CD4-positive, alpha-beta T cell (primary cell): ENCODE measurements at places on chromosomes 11 and 22. TPM values are rescaled to one million over a fixed set of nuclear protein-coding genes. Genes with fewer than 3 reads are reported as not detected.

DNA sequence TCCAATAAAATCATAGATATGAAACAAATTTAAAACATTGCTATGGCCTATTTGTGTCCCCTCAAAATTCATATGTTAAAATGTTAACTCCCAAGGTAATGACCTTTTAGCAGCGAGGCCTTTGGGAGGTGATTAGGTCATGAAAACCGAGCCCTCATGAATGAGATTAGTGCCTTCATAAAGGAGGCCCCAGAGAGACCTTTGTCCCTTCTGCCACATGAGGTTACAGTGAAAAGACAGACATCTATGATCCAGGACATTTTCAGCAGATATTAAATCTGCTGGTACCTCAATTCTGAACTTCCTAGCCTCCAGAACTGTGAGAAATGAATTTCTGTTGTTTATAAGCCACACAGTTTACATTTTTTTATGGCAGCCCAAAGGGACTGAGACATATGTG lies 171.7 kb downstream of the MPPED1 start:
- no peak overlapping the region for H3K27ac ChIP-seq
- H3K4me3 ChIP-seq: no peak overlapping the region

- peak; percentile 37 for DNase-seq
- peaks cover 68% of the 10 kb centered on the region for H3K4me1 ChIP-seq
- no peak overlapping the region for H3K27ac ChIP-seq
- H3K4me3 ChIP-seq: no peak overlapping the region
Measured at GRCh38 chr11:122749005-122749687, 89.2 kb upstream of the CRTAM start.

DNA sequence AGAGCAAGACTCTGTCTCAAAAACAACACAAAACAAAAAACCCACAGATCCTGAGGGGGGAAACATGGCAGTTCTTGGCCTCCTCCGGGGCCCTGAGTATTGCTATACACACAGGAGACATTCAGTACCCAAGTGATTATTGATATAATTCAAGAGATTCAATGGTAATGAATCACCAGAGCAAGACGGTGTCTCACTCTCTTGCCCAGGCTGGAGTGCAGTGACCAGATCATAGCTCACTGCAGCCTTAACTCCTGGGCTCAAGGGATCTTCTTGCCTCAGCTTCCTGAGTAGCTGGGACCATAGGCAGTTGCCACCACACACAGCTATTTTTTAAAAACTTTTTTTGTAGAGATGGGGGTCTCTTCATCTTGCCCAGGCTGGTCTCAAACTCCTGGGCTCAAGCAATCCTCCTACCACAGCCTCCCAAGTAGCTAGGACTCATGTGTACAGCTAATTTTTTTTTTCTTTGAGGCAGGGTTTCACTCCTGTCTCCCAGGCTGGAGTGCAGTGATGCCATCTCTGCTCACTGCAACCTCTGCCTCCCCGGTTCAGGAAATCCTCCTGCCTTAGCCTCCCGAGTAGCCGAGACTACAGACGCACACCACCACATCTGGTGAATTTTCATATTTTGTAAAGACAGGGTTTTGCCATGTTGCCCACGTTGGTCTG lies 21.8 kb upstream of the PIK3C2A start:
- no peak overlapping the region for H3K27ac ChIP-seq
- H3K36me3 ChIP-seq: no peaks in the 10 kb centered on the region
- no peaks in the 10 kb centered on the region for H3K27me3 ChIP-seq
- no peak overlapping the region for H3K4me3 ChIP-seq

GRCh38 chr11:118263695-118264568 lies at the start of gene MPZL2:
Gene MPZL2, minus strand, starts transcription at chr11:118264297. Its CDS starts 144 bp downstream, at chr11:118264153.
- no peaks in the 10 kb centered on the region for H3K36me3 ChIP-seq
- DNase-seq: peak; percentile 66
- no peaks in the 10 kb centered on the region for H3K27me3 ChIP-seq
- H3K4me1 ChIP-seq: peaks cover 17% of the 10 kb centered on the region

- no peak for DNase-seq
- H3K27ac ChIP-seq: no peak overlapping the region
- peaks cover 35% of the 10 kb centered on the region for H3K36me3 ChIP-seq
- H3K4me3 ChIP-seq: no peak overlapping the region
- peaks cover 59% of the 10 kb centered on the region for H3K4me1 ChIP-seq
Measured at GRCh38 chr22:35315141-35315854, 15.6 kb downstream of the TOM1 start.

DNA sequence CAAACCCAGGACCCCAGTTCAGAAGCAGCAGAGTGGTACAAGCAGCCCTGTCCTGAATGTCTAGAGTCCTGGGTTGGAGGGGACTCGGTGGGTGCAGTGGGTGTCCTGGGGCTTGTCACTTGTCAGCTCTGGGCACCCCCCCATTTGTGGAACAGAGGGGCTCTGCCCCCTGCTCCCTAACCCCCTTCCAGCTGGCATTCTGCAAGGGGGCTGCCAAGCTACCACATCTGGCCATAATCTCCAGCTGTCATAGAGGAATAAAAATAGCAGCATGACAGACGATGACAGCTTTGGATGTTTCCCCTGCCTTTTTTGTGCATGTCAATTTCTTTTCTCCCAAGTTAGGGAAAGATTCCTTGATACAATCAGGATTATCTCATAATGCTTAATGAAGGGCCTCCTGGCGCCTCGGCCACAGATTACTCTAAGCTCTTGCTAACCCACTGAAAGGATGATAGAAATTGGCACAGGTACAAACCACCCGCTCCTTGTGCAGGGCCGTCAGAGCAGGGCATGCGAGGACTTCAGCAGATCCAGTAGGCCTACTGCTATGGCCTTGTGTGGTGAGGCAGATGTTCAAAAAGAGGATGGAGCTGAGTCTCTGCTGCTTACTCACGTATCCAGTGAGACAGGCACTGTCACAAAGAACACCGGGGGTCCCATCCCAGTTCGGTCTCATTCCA lies 83.0 kb downstream of the ISX start:
- no peak overlapping the region for H3K27ac ChIP-seq
- peaks cover 4% of the 10 kb centered on the region for H3K27me3 ChIP-seq
- peaks cover 5% of the 10 kb centered on the region for H3K4me1 ChIP-seq

- DNase-seq: no peak
- no peak overlapping the region for H3K27ac ChIP-seq
- no peaks in the 10 kb centered on the region for H3K36me3 ChIP-seq
- no peak overlapping the region for H3K4me3 ChIP-seq
Measured at GRCh38 chr11:85787168-85787567, 23.8 kb downstream of the SYTL2 start.

- no peaks in the 10 kb centered on the region for H3K36me3 ChIP-seq
- H3K4me1 ChIP-seq: peaks cover 2% of the 10 kb centered on the region
Measured at GRCh38 chr11:44324749-44325525, 15.0 kb upstream of the ALX4 start.

The VPREB3 gene
- not detected for total RNA-seq

The OR4C16 gene
- total RNA-seq: not detected

The KRTAP5-7 gene
- not detected for total RNA-seq
